ENCODE measurements at places on chromosomes 5 and 9.

- no peak for DNase-seq
Observed at GRCh38 chr9:107707915-107708441, 218.4 kb upstream of the KLF4 start.

GRCh38 chr9:7607421-7607820, 192.2 kb downstream of the DMAC1 start:
- DNase-seq, result no peak

- no peak for DNase-seq
Observed at GRCh38 chr5:99674101-99674500, 745.3 kb upstream of the CHD1 start.

- DNase-seq, result no peak
Observed at GRCh38 chr9:113580041-113580953, 116.8 kb downstream of the RGS3 start.

DNA sequence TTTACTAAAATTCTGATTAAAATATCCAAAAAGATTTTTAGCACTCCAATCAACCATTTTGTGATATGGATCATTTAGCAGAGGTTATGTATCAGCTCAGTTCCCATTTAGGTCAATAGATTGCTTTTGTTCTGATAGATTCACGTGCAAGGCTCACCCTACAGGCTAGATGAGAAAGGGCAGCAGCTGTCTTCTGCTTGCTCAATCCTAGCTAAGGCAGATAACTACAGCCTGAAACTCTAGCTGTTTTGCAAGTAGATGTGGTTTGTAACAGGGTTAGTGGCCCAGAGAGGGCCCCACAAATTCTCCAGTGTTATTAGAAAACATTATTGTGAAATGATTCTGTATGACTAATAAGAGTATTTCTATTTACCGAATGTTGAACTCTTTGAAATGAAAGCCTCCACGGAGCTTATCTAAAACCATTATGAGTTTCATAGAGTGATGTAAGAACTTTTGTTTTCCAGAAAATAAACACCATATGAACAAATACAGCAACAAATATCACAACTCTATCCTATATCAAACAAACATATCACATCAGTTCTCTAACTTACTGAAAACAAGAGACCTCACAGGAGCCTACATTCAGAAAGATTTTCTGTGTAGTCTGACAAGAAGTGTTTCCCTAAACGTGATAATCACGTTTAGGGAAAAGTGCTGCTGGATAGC, 841.9 kb upstream of the ACO1 start:
- DNase-seq, result peak; percentile 58

DNA sequence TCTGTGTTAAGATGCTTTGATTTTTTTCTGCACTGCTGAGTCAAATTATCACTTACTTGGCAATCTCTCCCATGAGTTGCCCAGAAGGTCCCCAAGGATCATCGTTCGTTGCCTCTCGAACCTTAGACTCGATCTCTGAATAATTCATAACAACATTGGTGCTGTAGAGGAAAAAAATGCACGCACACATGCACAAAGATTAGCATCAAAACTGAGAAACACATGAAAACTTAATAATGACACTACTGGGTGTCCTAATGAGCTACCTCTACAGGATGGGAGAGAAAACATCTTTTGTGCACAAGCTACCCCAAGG, 41.6 kb downstream of the CLINT1 start:
- DNase-seq, result no peak

GRCh38 chr5:124089578-124089977, 577.6 kb downstream of the CSNK1G3 start:
- no peak for DNase-seq

GRCh38 chr5:115732026-115732425, 84.4 kb downstream of the CDO1 start:
- DNase-seq, result no peak

DNA sequence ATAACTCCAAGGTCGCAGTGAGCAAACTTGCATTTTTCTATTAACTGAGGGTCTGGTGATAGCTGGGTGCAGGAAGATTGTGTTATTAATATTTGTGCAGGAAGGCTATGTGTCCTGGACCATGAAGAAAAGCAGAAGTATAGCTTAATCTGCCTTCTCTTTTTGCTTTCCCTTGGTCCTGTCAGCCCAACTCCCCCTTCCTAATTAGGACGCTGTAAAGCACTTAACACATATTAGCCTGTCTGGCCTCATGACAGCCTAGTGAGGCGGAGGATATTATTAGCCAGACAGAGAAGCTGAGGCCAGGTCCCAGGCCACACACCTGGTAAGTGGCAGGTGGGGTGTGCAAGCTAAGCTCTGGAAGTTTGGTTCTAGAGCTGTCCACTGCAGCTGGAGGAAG, 29.5 kb downstream of the SLC46A2 start:
- no peak for DNase-seq

- DNase-seq, result no peak
Observed at GRCh38 chr5:152205804-152206203, 199.3 kb downstream of the NMUR2 start.

DNA sequence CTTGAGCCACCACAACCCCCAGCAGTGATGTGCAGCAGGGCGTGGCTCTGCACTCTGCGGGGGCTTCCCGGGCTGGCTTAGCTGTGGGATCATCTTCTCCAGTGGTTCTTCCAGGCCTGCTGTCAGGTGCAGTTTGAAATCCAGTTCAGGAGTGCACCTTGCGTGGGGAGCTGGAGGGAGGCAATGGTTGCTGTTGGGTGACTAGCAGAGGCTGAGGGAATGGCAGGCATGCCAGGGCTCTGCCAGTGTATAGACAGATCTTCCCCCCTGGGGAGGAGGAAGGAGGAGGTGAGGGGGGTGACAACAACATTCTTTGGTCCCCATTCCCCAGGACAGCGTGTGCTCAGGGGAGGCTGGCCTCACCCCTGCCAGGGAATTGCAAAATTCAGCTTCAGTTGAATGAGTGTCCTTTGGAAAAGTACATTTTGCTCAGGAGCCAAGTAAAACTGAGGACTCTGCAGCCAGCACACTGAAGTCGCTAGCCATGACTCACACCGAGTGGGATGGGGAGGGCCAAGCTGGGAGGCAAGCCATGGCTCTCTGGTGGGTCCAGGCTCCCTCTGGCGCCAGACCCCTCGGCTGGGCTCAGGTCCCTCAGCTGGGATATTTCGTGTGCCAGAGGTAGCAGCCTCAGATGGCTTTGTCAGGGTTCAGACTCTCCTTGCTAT, 35.0 kb downstream of the ERGIC1 start:
- DNase-seq, result no peak

DNA sequence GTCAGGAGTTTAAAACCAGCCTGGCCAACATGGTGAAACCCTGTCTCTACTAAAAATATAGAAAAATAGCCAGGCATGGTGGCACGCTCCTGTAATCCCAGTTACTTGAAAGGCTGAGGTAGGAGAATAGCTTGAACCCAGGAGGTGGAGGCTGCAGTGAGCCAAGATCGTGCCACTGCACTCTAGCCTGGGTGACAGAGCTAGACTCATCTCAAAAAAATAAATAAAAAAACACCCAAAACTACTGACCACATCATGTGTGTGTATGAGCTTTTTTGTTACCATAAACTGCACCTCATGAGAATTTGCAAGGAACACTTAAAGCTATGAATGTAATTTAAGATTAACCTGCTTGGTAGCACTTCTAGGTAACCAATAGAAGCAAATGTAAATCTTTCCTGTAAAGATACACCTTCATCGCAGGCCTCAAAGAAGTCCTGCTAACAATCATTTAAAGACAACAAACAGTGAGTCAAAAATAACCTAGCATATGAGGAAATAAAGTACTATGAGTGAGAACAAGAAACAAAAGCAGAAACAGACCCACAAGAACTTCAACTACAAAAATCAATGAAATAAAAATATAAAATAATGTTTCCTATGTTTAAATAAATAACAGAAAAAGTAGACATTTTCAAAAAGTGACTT, 13.0 kb downstream of the SLC38A9 start:
- DNase-seq, result no peak

DNA sequence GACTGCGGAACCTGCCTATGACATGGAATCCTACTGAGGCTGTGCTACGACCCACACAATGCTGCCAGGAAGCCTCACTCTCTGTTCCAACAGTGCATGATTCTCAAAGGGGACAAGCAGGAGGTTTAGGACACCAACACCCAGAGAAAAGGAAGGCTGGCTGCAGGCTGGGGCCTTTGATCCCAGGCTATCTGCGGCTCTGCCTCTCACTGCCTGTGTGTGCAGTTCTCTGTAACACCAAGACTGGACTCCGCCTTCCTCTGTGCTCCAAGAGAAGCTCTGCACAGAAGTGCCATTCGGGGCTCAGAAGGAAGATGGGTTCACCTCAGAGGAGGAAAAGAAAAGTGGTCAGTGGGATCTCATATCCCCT, 20.5 kb downstream of the ANKH start:
- DNase-seq, result no peak

DNA sequence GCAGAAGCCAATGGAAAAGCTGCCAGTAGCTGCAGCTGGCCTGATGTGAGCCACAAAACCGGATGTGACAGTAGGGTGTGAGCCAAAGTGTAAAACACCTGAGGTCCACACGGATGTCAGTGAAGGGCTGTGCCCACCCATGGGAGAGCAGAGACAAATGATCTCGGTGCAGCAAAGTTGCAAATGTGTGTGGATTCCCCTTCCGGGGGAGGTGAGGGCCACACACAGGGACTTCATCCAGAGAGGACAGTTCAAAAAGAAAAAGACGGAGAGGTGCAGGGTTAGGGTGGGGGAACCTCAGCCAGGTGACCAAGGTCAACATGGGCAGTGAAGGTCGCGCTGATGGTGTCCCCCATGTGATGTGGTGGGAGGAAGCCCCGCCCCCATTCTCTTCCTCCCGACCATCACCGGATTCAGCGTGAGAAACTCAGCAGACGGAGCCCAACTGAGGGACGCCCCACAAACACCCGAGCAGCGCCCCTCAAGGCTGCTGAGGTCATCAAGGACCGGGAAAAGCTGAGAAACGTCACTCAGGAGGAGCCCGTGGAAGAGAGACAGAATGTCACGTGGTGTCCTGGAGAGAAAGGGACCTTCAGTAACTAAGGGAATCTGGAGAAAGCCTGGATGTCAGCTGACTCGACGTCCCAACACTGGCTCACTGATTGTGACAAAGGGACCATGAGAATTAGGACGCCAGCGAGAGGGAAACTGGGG, 11.4 kb upstream of the PTGDS start:
- DNase-seq, result no peak

- no peak for DNase-seq
Observed at GRCh38 chr5:76402251-76402885, 717 bp upstream of the IQGAP2 start.

- DNase-seq, result no peak
Observed at GRCh38 chr9:89536600-89536999, 38.7 kb upstream of the SEMA4D start.

- no peak for DNase-seq
Observed at GRCh38 chr9:33249983-33250382, 10.0 kb downstream of the SPINK4 start.

DNA sequence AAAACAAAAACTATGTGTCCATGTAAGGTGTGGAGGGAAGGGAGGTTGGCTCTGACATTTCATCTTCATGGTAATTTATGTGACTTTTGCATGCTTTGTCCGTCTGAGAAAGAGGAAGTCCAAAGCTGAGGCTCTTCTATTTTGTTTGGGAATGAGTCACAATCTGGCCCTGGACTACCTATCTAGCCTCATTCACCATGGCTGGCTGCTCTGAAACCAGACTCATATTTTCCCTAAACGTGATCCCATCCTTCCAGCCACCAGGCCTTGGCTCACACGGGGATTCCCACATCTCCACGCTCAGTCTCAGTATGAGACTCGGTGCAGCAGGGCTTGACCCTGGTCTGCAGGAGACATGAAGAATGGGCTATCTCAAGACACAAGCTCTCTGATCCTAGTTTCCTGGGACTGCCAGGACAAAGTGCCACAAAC, 672.8 kb downstream of the ACTL7B start:
- DNase-seq, result no peak

GRCh38 chr5:39009280-39009679, 64.9 kb downstream of the RICTOR start:
- no peak for DNase-seq

DNA sequence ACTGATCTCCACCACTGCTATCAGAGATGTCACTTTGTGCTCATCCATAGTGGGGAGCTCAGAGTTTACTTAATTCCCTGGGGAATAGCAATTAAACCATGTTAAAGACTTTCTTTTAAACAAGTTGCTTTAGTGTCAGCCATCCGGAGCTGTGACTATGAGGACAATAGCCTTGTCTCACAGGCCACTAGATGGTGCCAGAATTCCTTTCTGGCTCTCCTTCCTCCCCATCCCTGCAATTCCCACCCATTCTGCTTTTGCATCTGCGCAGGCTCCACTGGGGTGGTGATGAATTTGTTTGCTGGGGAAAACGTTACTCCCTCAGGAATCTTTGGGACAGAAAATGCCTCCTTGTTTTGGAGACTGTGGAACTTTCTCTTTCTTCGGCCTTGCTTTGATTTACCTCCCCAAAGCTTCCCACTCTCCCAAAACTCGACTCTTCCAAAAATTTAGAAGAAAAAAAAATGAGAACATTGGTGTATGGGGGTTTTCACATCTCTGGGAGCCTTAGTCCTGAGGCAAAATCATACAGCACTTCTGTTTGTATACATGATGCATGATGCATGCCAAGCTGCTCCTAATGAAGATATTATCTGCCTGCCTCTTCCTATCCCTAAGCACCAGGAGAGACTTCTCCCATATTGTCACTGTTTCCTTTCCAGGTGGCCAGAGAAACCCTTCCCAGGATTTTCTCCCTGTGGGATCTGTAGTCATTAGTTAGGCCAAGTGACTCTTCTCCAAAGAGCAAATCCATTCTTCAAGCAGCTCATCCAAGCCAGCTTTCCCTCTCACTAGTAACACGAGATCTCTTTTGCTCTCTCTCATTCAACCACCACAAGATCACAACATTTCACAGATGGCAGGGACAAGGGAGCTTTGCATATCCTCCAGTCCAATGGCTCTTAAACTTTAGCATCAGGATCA, 466.1 kb downstream of the TLR4 start:
- no peak for DNase-seq

- DNase-seq, result no peak
Observed at GRCh38 chr9:331197-331596, 116.5 kb downstream of the DOCK8 start.

GRCh38 chr5:149859746-149860145, 84.8 kb downstream of the PDE6A start:
- no peak for DNase-seq

GRCh38 chr5:145805819-145806218, 29.3 kb downstream of the PRELID2 start:
- no peak for DNase-seq

DNA sequence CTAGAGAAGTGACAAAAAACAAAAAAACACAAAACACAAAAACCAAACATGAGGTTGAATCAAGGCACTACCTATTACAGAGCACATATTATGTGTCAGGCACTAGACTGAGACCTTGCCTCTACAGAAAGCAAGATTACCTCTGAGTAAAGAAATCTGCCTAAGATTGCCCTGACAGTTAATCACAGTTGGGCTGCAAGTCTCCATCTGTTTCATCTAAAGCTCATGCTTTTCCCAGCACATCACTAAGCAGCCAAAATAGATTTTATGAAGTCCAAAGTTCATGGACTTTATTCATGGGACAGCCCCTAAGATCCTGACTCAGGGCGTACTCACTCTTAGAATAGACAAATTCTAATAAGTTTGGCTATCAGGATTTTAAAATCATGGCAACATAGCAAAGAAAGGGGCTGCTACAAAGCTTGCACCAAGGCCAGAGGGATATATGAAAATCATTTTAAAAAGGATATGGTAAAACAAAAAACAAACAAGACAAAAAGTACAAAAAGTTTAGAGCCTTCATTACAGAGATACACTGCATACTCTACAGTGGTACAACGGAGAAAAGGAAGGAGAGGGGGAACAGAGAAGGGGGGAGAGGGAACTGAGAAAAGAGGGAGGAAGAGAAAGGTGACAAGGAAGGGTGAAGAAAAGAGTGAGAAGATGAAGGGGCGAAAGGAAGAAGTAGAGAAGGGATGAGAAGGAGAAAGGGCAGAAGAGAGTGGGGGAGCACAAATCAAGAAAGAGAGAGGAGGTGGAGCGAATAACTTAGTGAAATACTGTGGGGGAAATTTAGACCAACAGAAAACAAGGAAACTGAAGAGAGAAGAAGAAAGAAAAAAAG, 58.2 kb downstream of the RICTOR start:
- no peak for DNase-seq
